ENCODE measurements at places on chromosomes 12 and 14. TPM values are rescaled to one million over a fixed set of nuclear protein-coding genes. Genes with fewer than 3 reads are reported as not detected.

DNA sequence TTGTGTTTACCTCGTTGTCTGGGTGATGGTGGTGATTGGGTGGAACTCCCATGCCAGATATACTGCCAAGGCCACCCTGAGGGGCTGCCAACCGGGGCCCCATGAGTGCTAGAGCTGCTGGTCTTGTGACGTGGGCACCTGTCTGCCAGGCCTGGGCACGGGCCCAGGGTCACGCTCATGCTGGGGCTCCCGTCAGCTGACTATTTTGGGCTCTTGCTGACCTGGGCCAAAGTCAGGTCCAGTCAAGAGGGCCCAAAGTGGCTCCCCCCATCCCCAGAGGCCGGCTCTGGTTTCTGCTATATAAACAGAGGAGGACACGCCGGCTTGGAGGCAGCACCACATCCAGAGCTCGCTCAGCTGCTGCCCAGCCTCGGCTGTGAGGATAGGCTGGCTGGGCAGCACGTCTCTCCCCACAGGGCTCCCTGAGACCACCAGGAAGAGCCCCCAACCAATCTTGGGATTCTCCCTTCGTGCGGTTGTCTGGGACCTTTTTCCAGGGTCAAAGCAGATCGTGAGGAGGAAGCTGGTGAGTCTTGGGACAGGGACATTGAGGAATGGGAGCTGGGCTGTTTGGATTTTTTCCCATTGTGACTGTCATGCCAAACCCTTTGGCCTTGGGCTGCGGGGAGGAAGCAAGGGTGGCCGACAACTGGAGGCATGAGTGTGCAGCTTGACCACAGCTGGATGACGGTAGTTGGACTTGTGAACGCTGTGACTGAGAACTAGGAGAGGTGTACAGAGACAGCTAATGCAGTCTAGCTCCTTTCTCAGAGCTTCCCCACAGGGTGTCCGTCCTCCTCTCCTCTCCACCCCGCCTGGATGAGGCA is 7.6 kb upstream of the NR4A1 start:
- DNase-seq = no peak

Gene APOF
- total RNA-seq = not detected

Gene RNASE1
- 99.1 TPM for total RNA-seq

- DNase-seq = no peak
Observed at GRCh38 chr12:124620606-124621295, 53.3 kb upstream of the NCOR2 start.

GRCh38 chr14:92425101-92425500 is 88.5 kb upstream of the RIN3 start:
- no peak for DNase-seq

GRCh38 chr12:131239384-131240094 is 285.8 kb downstream of the ADGRD1 start:
- DNase-seq = no peak

- DNase-seq = no peak
Observed at GRCh38 chr14:97149775-97150174, 352.6 kb downstream of the VRK1 start.

Gene DEPDC4
- total RNA-seq = 2.0 TPM

DNA sequence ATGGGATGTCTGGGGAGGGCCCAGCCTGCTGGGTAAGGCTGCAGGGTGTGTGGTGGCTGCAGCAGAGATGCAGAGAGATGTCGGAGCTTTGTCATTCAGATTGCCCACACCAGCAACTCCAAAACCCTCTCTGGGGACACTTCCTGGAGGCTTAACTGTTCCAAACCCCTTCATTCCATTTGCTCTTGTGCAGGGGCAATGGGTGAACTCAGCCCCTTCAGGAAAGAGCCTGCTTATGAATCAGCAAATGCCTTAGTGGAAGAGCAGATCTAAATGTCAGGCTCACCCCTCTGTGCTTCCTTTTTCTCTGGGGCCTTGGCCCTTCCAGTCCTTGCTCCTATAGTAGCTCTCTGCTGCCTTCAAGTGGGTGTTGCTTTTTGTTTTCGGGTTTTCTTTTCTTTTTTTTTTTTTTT is 36.7 kb upstream of the GPATCH2L start:
- no peak for DNase-seq

- no peak for DNase-seq
Observed at GRCh38 chr12:124569375-124570148, 2.1 kb upstream of the NCOR2 start.

DNA sequence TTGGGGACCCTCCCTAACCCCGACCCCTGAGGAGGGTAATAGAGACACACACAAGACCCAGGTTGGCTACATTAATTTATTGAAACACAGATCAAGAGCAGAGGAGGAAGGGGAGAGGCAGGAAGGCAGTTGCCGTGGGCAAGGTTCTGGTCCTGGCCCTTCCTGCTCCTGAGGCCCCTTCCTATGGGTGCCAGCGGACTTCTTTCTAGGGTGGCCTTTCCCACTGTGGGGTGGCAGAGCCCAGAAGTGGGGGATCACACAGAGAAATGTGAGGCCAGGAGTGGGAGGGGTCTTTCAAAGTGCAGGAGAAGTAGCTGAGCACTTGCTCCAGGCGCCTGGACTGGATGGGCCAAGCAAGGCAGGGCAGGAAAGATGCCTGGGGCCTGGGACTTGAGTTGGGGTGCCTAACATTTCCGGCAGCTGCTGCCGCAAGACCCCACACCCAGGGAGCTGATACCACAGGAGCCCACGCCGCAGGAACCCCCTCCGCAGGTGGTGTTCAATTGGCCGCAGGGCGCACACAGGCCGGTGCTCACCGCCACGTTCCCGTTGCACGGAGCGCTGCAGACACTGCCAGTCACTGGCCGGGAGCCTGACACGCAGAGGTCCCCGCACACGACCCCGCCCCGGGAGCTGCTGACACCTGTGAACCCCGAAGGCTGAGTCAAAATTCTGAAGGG is 5.3 kb downstream of the KRT81 start:
- no peak for DNase-seq

DNA sequence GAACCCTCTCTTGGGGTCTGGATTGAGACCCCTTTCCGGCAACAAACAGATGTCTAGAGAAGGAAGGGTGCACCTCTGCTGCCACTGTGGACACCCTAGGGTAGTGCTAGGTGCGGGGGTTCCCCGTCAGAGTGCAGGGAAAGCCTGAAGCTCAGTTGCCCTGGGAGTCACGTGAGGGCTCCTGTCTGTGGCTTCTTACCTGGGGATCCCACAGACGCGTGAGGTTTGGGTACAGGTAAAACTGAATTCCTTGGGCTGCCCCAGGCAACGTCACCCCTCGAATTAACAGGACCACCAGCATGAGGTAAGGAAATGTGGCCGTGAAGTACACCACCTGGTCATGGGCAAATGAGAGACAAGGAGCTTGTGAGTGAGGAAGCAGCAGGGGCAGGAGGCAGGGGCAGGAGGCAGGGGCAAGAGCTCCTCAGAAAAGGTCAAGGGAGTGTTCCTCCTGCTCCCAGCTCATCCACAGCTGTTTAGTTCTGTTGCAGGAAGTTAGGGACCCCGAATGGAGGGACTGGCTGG is 21.0 kb upstream of the SLC6A12 start:
- DNase-seq = no peak

Gene CALCOCO1
- total RNA-seq = 55.5 TPM

GRCh38 chr14:100446572-100446971 is 123.4 kb downstream of the SLC25A47 start:
- DNase-seq = no peak

DNA sequence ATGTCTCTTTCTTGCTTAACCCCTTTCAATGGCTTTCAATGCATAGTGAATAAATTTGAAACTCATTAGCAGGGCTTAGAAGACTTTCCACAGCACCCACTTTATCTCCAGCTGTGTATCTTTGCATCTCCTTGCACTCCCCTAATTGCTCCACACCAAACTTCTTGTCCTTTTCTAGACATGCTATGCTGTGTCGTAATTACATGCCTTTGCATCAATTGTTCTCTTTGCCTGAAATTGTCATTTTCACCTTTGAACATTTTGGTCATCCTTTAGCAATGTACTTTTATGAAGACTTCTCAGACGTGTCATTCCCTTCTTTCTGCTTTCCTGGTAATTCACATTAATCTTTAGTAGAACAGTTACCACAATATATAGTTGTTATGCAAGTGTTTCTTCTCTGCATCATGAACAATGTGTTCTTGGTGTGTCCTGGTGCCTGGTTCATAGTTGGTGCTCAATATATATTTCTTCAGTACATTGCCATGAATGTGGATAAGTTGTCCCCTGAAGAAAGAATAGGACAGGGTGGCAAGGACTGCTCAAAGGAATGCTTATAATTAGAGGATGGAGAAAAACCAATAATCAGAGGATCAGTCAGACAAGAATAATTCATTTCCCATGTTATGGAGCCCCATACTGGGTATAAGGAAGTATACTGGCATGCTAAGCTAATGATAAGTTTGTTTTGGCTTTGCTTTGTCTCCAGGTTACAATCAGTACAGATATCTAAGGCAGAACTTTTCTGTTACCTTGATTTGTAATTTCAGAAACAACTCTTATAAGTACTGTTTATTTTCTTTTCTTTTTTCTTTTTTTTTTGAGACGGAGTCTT is 27.2 kb downstream of the ARF6 start:
- DNase-seq = no peak

Gene SERPINA4
- total RNA-seq = not detected

DNA sequence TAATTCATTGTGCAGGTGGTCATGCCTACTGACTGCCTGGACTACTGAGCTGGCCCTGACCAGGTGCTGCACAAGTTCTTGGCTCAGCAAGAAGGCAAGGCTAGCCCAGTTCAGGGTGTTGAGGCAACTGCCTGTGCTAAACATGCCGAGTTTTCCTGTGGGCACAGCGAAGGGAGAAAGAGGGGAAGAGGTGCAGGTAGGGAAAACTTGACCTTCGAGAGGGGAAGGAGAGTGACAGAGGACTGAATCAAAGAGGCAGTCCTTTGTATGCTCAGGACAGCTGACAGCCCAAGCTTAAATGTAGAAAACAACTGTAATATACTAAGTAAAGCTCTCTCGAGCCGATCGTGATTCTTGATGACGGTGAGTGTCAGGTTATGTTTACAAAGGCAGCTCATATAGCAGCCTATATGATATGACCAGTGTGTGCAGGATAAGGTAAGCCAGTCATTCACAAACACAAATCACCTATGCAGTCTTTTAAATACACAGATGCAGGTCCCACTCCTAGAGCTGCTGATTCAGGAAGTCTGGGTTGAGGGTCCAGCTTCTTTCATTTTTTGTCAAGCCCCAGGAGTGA is 2.6 kb downstream of the IRAK3 start:
- DNase-seq = no peak

- no peak for DNase-seq
Observed at GRCh38 chr12:89895101-89895500, 186.5 kb upstream of the ATP2B1 start.

- DNase-seq = no peak
Observed at GRCh38 chr12:121524196-121524916, 56.5 kb downstream of the KDM2B start.

Gene TMCC3
- total RNA-seq = 31.3 TPM

- peak; percentile 23 for DNase-seq
Observed at GRCh38 chr14:73143003-73143402, 6.7 kb downstream of the PSEN1 start.

DNA sequence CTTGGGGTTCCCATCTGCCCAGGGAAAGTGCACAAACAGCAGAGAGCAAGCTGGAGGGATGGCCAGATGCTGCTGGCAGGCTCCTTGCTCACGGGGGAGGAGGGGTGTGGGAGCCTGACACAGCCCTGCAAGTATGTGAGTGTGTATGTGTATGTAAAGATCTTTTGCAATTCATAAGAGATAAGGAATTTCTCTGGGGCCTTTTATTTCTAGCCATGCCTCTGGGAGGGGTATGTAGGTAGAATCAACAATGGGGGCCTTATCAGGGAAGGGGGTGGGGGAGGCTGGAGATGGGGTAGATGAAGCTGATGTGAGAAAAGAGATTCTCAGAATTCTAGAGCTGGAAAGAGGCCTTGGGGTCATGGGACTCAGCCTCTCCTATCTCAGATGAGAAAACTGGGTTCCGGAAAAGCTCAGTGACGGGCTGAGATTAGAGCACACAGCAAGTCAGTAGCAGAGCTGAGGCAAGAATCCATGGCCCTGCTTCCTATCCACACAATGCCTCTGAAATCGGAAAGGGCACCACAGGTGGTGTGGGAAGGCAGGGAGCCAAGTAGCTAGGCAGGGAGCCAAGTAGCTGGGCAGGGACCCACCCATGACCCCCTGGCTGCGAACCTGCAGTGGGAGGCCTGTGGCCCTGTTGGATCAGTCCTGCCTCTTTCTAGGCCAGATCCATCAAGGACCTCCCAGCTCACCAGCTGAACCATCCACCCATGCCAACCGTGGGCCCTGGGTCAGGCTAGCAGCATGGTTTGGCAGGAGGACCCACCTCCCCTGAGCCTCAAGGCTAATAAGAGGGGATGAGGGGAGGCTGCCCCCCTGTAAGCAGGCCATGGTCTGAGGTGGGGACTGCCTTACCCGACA is 54.7 kb downstream of the PLEKHG3 start:
- DNase-seq = no peak

DNA sequence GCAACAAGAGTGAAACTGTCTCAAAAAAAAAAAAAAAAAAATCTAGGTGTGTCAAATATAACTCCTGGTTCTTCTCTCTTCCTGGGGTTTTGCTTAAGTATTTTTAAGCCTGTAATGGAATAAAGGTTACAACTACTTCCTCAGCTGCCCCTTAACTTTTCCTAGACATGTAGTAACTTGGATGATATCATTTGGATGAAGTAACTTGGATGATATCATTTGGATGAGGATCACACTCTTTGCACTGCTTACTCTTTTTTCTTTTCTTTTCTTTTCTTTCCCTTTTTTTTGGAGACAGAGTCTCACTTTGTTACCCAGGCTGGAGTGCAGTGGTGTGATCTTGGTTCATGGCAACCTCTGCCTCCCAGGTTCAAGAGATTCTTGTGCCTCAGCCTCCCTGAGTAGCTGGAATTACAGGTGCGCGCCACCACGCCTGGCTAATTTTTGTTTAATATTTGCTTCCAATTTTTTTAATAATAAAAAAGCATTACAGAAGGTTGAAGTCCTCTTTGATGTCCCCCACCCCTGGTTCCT is 775 bp upstream of the FAM186A start:
- no peak for DNase-seq

- no peak for DNase-seq
Observed at GRCh38 chr12:41802803-41803202, 341.9 kb downstream of the GXYLT1 start.

Gene ERP27
- total RNA-seq = 0.22 TPM

Gene LTB4R
- 2.8 TPM for total RNA-seq

Gene ATF1
- total RNA-seq = 49.3 TPM

Gene MSRB3
- total RNA-seq = 24.0 TPM

DNA sequence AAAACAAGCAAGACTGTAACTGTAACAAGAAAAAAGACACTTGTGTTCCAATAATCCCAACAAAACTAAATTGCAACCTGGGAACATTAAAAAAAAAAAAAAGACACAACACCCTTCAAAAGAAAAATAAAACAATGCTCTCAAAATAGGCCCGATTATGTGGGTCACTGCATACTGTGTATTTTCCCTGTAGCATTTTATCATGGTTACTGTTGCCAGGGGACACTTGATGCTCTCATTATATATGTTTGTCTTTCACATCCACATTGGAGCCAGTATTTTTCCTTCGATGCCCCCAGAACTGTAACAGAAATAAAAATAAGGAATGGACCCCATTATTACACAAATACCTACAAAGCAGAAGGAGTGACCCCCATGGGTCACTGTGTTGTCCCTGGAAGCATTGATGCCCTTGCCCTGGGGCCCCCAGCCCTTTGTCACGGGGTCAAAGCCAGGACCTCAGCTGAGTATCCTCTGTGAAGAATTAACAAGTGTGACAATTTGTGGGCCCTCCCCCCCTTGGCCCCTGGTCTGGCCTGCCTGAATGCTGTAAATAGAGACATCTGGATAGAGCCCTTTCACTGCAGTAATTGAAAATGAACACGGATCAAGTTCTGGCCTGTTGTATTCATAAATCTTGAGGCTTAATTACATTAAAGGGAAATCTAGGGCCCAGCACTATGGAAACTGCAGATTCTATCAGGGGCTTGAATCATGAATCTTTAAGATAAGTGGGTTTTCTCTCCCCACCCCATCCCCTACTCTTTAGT is 72.8 kb downstream of the C12orf42 start:
- peak; percentile 63 for DNase-seq

- DNase-seq = no peak
Observed at GRCh38 chr12:62599854-62600437, 133.3 kb downstream of the MON2 start.

Data from spinal cord (tissue), 10 donors.